ENCODE measurements at places on chromosomes 5 and 9.

DNA sequence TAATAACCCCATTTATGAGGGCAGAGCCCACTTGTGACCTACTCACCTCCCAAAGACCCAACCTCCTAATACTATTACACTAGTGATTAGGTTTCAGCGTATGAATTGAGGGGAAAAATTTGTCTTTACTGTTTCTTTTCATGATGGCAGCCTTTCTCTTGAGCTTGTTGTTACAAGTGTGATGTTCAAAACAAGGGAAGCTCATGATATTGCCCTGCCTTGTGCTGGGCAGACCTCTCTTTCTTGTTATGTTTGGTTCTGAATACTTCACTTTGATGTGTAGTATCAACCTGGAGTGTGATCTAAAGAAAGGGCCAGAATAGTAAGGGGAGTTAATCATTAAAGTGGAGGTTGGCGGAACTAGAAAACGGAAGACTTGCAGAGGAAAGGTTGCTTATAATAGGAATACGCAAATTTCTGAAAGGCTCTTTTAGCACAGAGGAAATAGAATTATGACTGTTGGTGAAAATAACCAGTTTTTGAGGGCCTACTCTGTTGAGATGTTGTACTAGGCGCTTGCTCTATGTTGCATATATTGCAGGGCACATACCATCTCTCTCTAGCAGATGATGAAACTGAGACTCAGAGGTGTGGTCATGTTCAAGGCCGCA, 68.2 kb downstream of the MELK start:
- no peak for DNase-seq

DNA sequence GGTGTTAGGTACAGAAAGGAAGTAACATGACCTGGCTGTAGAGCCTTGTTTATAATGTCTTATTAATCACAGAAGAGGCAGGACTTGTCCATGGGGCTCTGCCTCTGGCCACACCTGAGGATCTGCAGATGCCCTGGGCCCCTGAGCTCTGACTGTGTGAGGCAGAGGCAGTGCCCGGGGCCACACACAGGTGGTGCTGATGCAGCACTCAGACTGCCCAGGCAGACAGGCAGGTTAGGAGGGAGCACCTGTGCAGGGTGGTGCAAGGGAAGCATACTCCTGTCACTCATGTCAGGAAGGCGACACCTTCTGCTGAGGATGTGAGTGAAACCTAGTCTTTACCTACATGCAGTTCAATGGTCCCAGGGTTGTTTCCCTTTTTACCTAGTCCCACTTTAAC, 88.7 kb downstream of the CFAP90 start:
- no peak for DNase-seq

DNA sequence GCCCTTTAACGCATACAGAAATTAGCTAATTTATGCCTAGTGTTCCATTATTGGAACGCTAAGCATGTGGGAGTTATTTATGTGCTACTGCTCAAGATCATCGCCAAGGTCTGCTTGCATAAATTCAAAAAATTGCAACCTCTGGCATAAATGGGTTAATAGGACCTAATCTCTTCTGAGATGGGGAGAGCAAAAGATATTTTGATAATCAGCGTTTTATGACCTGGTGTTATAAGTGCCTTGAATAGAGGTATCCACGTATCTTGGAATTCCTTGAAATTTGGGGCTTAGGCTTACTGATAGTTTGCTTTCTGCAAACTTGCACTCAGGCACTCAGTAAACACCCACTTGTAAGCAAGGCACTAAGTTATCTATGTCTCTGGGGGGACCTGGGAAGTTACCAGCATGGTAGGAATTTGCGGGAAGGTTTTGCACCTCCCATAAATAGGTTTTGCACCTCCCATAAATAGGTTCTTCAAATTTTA, 1.8 kb downstream of the SUB1 start:
- no peak for DNase-seq

DNA sequence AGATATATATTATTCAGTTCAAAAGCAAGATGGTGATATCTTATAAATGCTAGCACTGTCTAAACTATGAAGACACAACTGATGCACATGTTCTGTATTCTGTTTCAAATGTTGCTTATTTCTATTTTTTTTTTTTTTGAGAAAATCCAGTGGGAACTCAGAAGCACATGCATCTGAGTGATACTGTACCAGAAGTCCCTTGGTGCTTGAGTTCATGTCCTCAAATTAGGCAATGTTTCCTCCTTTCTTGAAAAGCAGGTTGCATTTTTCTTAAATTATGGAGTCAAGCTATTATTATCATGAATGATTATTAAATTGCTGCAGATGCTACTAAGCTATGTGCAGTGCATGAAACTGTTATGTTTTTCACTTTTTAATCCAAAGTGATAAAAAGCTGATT, 70.4 kb downstream of the CAMK4 start:
- DNase-seq: no peak

GRCh38 chr9:16879416-16879815, 8.9 kb upstream of the BNC2 start:
- DNase-seq: no peak

GRCh38 chr9:131642496-131643083, 97.3 kb downstream of the PRRT1B start:
- no peak for DNase-seq

- DNase-seq: no peak
Observed at GRCh38 chr9:109256336-109256735, 64.5 kb downstream of the EPB41L4B start.

DNA sequence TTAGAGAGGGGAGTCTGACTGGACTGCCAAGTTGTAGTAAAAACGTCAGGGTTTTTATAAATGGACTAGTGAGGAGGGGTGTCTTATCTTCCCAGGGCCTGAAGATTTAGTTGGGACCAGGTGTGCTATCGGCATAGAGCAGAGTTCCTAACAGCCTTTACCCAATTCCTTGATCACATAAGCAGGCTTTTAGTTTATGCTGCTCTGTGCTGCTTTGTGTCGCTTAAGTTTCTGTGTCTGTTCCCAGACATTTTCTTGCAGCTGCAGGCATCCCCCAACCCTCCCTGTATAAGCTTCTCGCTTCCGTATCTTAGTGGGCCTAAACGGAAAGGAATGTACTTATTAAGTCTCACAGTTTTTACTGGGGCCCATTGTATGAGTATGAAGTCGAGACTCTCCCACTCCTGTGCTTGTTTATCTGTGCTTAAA, 2.6 kb upstream of the SMC5 start:
- DNase-seq: no peak

DNA sequence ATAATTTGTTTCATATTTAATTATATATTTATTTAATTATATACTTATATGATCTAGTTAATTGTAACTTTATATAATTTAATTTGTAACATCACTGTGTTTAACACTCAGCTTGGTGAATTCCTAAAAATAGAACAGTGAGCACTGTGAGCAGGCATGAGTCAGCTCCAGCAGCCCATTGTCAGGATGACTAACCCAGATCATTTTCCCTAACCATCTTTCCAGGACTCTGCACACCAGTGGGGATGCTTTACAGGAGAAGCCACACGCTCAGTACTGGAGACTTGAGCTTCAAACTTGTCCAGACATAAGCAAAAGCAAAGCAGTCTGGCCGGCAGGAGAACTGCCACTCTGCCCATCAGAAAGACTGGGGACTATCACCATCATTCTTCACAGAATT, 446.2 kb upstream of the TRPC7 start:
- no peak for DNase-seq

DNA sequence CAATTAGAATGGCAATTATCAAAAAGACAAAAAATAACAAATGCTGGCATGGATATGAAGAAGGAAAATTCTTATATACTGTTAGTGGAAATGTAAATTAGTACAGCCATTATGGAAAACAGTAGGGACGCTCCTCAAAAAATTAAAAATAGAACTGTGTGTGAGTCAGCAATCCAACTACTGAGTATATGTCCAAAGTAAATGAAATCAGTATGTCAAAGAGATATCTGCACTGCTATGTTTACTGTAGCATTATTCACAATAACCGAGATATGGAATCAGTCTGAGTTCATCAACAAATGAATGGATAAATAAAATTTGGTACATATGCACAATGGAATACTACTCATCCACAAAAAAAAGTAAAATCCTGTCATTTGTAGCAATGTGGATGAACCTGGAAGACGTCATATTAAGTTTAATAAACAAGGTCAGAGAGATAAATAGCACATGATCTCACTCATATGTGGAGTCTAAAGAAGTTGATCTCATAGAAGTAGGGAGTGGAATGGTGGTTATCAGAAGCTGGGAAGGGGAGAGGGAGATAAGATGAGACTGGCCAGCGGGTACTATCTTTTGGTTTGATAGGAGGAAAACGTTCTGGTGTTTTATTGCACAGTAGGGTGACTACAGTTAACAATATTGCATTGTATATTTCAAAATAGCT, 16.6 kb upstream of the SHC3 start:
- no peak for DNase-seq

DNA sequence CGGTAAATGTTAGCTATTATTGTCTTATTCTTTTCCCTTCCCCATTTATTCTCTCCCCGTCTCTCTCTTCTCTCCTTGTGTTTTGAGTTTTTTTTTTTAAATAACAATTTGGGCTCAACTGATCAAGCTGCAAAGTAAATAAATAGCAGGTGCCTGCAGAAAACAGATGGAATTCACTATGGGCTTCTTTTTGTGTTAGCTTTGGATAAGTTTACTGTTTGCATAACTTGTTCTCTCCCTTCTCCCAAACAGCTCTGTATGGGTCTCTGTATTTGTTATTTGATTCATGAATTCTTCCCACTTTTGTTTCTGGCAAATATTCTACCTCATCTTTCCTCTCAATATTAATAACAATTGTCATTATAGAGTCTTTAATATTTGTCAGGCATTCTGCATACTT, 111.8 kb upstream of the ASTN2 start:
- no peak for DNase-seq

DNA sequence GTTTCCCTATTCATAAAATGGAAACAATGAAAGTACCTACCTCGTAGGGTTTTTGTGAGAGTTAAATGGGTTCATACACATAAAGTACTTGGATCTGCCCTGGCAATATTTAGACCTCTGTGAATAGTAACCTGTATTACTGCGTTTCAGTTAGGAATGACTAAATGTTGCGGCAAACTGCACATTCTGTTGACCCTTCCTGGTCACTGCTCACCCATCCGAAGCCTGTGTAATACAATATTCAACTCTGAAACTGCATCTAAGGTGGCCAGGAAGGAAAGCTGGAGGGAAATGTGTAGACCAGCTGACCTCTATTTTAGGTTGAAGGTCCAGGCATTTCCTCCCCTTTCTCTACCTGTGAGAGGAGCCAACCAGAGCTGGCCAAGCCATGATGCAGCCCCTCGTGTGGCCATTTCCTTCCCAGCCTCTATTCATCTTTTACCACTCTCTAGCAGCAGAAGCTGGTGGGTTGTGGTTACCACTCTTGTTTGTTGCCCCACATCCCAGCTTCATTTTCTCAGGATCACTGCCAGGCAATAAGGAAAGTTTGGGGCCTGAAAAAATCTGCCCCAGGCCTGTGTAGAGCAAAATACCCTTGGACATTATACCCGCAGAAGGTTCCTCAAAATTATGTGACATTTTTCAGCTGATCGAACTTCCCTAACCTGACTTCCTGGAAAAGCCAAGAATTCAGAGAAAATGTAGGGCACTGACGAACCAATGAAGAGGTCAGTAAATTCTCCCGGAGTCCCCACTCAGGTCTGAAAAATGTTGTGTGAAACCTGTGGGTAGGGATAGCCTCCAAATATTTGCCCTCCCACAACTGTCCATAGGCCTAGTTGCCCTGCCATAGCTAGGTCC, 20.5 kb upstream of the PDCD1LG2 start:
- DNase-seq: no peak

DNA sequence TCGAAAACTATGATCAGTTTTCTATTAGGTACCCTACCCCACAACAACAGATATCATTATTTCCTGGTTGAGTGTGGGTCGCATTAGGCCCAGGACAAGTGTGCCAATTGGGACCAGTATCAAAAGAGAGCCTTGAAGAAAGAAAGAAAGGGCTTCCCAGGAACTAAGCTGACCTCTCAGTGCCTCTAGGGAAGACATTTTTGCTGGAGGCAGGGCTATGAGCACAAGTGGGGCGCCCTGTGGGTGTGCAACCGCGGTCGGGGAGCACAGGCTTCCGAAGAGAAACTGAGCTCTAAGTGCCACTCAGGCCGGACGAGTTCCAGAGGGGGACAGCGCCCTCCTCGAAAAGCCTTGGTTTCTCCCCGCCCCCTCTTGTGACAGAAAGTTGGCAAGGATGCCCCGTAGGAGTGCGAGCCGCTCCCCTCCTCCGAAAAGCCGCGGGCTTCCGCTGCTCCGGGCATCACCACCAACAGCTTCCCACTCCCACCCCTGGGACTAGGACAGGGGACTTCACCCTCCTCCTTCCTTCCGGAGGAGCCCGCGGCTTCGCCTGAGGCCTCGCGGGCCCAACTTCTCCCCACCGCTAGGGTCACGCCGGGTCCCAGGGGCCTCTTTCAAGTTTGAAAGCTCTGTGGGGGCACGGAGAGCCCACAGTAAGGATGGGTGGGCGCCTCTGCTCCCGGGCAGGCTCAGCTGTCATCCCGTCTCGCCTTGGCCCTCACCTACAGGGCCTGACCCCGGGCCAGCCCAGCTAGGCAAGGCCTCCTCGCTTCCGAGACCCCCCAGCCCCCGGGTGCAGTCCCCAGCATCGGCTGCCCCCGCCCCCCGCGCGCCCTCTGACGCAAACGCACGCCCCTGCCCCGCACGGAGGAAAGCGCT, 2.0 kb downstream of the NR2F1-AS1 start:
- no peak for DNase-seq

DNA sequence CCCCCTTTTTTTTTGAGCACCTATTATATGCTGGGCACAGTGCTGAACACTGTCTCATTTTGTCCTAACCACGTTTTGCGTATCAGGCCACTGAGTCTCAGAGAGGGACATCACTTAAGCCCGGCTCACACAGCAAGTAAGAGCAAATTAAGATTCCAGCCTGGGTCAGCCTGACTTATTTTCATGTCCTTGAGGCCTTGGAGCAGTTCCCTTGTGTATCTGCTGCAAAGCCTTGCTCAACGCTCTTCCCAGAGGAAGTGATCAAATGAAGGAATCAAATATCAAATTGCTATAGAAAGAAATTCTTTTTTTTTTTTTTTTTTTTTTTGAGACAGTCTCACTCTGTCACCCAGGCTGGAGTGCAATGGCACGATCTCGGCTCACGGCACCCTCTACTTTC, 30.7 kb downstream of the ERGIC1 start:
- DNase-seq: no peak

- no peak for DNase-seq
Observed at GRCh38 chr5:172129256-172129910, 58.6 kb downstream of the STK10 start.

DNA sequence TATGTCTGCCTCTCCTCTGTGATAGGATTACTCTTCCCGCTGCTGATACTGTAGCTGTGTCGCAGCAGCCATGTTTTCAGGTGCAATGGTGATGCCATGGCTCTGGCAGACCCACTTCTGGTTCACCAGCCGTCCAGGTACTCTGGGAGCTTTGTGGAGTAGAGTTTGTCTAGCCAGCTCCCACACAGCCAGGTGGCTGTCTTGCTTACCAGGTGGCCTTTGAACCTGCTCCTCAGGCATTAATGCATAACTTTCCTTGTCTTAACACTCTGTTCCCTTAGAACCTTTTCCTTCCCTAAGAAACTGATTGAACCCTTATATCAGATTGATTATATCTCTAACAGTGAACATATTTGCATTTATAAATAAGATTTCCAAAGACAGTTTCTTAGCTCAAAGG, 42.2 kb downstream of the F2RL2 start:
- no peak for DNase-seq

Measured in upper lobe of right lung (tissue), 1 donor.